Activated CD4-positive, CD25-positive, alpha-beta regulatory T cell (primary cell): ENCODE measurements at places on chromosomes 12 and 14.

GRCh38 chr12:132329036-132329719, at the start of gene GALNT9:
GALNT9 (minus strand) TSS chr12:132329589; CDS start chr12:132329203, 386 bp downstream.
- DNase-seq: no peak

DNA sequence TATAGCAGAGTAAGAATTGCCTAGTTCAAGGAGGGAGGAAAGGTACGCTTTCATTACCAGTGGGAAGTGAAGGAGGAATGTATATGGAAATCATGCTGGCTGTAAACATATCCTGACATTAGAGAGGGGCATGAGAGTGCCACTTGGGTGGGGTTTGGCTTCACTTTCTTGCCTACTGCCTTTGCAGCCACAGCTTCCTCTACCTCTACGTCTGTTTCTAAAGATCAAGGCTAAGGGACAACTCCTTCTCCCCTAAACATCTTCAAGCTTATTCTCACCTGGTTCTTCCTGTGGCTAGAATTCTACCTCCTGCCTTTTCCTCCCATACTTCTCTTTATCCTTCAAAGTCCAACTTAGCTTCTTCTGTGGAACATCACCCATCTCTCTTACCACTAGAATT, 58.0 kb downstream of the SUSD6 start:
- DNase-seq: no peak

DNA sequence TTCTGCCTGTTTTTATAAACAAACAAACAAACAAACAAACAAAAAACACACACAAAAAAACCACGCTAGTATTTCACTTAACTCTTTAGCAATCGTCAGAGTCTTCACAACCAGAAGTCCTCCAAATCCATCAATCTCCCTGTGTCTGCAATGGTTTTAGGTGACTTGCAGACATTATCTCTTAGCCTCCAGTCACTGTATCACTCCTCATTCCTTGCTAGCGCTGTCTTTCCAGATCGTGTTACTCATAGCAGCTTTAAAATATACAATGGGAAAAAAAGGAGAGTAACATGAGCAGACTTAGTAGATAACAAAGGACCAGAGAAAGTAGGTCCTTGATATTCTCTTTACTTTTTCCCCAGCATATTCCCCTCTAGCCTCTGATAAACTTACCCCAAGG, 15.5 kb upstream of the ETNK1 start:
- DNase-seq: no peak

DNA sequence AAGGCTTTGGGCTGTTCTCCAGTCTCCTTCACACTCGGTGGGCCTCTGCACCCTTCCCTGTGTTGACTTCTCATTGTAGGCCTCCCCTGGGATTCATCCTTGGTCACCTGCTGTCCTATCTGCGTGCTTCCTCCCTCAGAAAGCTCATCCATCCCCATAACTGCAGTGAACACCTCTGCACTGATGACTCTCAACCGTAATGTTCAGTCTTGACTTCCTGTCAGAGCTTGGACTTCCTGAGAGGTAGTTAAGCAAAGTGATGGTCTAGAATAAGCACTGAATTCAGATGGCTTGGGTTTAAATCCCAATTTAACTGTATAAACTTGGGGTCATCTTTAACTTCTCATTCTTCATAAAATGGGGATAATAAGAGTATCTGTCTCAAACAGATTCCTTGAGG, 13.6 kb upstream of the MDM1 start:
- DNase-seq: no peak

- DNase-seq: no peak
These were observed 34.9 kb upstream of the EML1 start for GRCh38 chr14:99758121-99758821.

DNA sequence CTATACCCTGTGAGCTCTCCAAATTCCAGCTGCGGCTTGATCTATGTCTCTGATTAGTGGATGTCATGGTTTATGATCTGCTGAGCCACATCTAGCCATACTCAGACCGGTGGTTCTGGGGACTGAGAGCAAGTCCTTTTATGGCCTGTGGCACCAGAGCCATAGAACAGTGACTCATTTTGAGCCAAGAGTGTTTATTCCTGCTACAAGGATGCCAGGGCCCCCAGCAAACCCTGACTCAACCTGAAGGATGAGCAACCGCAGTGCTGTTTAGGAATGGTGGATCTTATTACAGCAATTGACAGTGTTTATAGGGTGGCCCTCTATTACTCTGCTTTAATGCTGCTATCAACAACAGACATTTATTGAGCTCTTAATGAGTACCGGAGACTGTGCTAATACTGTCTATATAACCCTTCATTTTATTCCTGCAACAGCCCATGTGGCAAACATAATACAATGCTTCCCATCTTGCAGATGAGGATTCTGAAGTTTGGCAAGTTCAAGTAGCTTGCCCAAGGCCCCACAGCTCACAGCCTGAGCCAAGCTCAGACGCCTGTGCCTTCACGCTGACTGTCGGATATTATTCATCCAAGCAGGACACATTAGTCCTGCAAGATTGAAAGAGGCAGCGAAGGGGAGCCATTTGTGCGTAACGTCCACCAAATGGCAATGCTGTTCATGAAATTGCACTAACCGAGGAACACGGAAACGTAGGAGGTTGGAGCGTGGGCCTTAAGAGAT, 273.6 kb upstream of the PWP1 start:
- no peak for DNase-seq

DNA sequence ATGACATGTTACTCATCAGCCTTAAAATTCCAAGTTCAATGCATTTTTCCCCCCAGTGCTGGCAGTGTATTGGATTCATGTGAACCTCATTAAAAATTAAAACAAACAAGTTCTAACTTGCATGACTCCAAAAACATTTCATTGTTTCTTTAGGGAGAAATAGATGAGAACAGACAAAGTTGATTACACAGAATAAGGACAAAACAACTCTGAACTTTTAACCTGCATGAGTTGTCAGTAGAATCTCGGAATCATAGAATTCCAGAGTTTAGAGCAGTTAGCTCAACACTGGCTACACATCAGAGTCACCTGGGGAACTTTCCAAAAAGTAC, 127.5 kb downstream of the TMX1 start:
- DNase-seq: no peak

DNA sequence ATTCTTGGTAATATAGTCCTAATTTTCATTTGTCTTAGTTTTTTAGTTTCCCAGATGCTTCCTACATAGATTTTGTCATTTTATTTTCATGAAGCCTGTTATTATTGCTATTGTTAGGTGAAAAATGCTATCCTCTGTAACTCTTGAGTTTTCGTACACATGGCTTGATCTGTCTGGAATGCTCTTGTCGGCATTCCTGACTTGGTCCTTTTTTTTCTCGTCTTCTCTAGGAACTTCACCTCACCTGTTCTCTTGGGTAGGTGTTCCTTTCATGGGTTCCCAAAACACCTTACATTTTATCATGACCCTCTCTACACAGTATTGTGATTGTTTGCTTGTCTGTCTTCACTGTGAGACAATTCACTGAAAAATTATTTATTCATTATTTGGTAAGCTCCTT, 267.4 kb downstream of the TMTC2 start:
- DNase-seq: no peak

DNA sequence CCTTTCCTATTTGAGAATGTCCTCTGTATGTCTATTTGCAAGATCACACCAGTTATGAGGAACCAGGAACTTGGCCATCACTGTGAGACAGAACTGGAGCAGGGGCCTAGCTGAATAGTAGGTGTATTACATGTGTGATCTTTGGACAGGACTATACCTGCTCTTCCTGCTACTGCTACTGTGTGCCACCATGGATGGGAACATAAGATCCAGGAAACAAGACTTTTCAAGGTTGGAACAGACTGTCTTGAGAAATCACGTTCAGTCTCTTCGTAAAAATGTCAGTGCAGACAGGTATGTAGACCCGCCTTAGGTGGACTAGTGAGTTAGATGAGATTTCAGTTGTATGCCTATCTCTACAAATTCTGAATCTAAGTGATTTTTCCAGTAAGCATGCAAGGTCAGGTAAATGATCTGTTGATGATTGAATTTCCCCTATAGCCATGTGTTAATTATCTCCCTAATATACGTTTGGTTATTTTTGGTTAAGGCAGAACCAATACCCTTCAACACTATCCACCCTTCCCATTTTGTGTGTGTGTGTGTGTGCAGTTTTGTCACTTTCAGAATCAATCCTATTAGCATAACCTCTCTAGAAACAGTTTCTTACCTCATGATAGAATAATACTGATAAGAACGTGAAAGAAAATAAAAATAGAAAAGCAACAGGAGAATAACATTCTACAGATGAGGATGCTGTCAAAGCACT, 7.1 kb downstream of the A2M start:
- DNase-seq: no peak

- no peak for DNase-seq
These were observed 52.4 kb downstream of the CLMN start for GRCh38 chr14:95267306-95267705.

- no peak for DNase-seq
These were observed 34.9 kb downstream of the TTC7B start for GRCh38 chr14:90781344-90781761.

DNA sequence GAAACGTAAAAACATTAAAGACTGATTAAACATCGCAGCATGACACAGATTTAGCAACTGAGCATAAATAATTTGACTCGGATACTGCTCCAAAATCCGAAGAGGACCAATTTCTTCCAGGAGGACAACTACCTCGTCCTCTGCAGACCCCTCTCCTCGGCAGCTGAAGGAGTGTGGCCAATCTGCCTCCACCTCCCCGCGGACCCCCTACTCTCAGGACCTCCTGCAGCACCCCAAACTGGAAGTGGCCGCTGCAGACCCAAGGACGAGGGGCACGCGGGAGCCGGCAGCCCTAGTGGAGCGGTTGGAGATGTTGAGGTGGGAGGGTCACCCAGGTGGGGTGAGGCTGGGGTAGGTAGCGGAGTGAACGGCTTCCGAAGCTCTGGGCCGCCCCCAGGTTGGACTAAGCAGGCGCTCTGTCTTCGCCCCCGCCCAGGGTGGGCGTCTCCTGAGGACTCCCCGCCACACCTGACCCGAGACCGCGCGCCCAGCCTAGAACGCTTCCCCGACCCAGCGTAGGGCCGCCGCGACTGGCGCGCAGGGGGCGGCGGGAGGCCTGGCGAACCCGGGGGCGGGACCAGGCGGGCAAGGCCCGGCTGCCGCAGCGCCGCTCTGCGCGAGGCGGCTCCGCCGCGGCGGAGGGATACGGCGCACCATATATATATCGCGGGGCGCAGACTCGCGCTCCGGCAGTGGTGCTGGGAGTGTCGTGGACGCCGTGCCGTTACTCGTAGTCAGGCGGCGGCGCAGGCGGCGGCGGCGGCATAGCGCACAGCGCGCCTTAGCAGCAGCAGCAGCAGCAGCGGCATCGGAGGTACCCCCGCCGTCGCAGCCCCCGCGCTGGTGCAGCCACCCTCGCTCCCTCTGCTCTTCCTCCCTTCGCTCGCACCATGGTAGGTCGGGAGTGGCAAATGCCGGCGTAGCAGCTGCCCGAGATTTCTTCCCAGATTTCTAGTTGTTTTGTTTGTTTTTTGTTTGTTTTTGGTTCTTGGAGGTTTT, at the start of gene CALM1:
TSS of gene CALM1 (plus strand) at position 689 of the 999 bp plus-strand sequence. CDS start at position 891, 202 bp downstream.
- peak; percentile 96 for DNase-seq

DNA sequence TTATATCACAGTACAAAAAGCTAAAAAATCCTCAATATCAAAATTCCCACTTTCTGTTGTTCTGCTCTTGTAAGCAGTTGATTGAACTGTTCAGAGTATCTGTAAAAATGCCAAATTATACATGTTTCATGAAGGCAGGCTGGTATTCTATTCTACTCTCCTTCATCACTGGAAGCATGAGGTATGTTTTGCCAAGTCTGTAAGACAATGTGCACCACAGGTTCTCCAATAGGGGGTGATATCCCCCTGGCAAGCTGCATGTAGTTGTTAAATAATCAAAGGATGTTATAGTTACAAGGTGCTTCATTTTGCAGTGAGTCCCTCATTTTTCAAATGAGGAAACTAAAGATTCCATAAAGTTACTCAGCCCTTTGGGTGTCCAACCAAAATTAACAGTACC, 15.1 kb upstream of the NEK9 start:
- no peak for DNase-seq

DNA sequence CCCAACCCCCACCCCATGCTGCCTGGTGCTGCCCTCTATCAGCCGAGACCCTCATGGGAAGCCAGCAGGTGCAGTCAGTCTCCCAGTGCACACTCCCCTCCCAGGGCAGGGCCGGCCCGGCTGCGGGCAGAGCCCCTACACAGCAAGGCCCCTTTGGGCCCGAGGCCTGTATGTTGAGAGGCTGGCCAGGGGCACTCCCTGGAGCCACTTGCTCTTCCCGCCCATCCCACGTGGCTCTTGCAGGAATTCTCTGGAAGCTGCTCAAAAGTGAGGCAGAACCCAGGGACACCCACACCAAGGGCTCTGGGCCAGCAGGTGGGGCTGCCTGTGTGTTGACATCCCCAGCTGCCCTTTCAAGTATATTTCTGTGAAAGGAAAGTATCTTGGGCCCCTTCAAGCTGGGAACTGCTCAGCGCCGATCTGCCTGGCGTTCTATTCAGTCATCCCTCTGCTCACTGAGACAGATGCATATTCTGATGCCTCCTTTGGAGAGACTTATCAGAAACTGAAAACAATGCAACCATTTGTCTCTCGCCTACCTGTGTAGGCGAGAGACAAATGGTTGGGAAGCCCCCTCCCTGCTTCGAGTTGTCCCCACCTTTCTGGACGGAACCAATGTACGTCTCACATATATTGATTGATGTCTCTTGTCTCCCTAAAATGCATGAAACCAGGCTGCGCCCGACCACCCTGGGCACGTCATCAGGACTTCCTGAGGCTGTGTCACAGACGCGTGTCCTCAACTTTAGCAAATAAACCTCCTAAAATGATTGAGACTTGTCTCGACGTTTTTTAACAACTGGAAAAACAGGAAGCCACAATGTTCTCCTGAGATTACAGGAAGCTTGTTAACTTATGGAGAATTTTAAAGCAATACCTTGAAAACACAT, 6.0 kb downstream of the GPR132 start:
- DNase-seq: no peak
